ENCODE measurements at places on chromosomes 6 and 20. TPM values are rescaled to one million over a fixed set of nuclear protein-coding genes. Genes with fewer than 3 reads are reported as not detected.

EEF1A2 gene
- total RNA-seq: 49.6 TPM

RPS10 gene
- 2,312 TPM for total RNA-seq

SEL1L2 gene
- not detected for total RNA-seq

KIF13A gene
- total RNA-seq: 12.6 TPM

RAET1G gene
- total RNA-seq: 0.34 TPM

TRIM15 gene
- not detected for total RNA-seq

CENPW gene
- 21.5 TPM for total RNA-seq

TNF gene
- not detected for total RNA-seq

FAXC gene
- total RNA-seq: 2.8 TPM

ALDH5A1 gene
- total RNA-seq: 5.5 TPM

CALHM4 gene
- not detected for total RNA-seq

RUNX2 gene
- 1.5 TPM for total RNA-seq

IPCEF1 gene
- total RNA-seq: not detected

GRM4 gene
- total RNA-seq: not detected

FNDC1 gene
- total RNA-seq: not detected

PKHD1 gene
- 0.03 TPM for total RNA-seq

PPP1R16B gene
- 0.03 TPM for total RNA-seq

NAPB gene
- total RNA-seq: 3.3 TPM

ENPP3 gene
- total RNA-seq: 0.26 TPM

TPBG gene
- 14.6 TPM for total RNA-seq

CENPB gene
- 125 TPM for total RNA-seq

RNF144B gene
- 0.45 TPM for total RNA-seq

NKX2-4 gene
- 5.5 TPM for total RNA-seq

IMPG1 gene
- not detected for total RNA-seq

WFDC10B gene
- total RNA-seq: not detected

MAFB gene
- 0.40 TPM for total RNA-seq

EBF4 gene
- total RNA-seq: 0.37 TPM

GDAP1L1 gene
- 0.48 TPM for total RNA-seq

PPIL4 gene
- 23.5 TPM for total RNA-seq

STMND1 gene
- total RNA-seq: not detected

All from A375 (cell line).